ENCODE measurements at places on chromosomes 13 and 19.

GRCh38 chr13:43776501-43777079, 10.2 kb downstream of the ENOX1 start:
- no peak for DNase-seq

DNA sequence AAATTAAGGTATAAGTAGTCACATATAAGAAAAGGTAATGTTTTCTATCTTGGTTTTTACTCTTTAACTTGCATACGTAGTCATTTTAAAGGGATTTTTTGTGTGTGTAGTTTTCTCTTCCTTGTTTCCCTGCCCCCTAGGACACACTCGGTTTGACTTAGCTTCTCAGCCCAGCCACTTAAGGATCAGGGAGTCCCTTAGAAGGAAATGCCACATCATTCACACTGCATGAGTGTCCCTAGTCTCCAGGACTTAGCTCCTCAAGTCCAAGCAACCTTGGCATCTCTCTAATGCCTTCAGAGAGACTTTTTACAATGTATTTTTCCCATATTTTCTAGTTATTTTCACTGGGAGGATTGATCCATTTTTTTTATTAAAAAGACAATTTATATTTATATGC, 1407.7 kb downstream of the EFNB2 start:
- no peak for DNase-seq

- DNase-seq, result no peak
Measured at GRCh38 chr19:35760711-35761349, 2.9 kb downstream of the PROSER3 start.

GRCh38 chr13:49219647-49220035, 497 bp upstream of the MLNR start:
- no peak for DNase-seq

GRCh38 chr19:17855280-17856152, 4.2 kb upstream of the RPL18A start:
- DNase-seq, result peak; percentile 93

- DNase-seq, result peak; percentile 54
Measured at GRCh38 chr19:55635334-55635717, 5.5 kb upstream of the ZNF580 start.

DNA sequence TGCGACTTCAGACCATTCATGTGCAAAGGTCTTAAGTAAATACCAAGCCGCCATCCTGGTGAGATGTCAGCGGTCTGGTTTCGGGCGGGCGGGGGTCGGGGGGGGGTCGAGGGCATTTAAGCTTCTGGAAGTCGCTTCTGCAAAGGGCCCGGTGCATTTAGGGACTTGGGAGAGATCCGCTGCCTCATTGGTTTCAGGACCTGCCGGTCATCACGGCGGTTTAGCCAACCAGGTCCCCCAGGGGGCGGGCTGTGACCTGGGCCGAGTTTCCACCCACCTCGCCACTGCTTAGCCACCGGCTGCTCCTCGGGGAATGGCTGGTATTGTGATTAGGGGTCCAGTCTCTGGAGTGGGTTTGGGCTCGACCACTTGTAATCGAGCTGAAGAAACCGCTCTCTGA, 7.8 kb downstream of the ANKLE1 start:
- DNase-seq, result peak; percentile 76

GRCh38 chr13:20489185-20489820, 36.4 kb downstream of the CRYL1 start:
- DNase-seq, result peak; percentile 72

GRCh38 chr19:36627057-36627456, 21.9 kb downstream of the ZNF382 start:
- DNase-seq, result no peak

DNA sequence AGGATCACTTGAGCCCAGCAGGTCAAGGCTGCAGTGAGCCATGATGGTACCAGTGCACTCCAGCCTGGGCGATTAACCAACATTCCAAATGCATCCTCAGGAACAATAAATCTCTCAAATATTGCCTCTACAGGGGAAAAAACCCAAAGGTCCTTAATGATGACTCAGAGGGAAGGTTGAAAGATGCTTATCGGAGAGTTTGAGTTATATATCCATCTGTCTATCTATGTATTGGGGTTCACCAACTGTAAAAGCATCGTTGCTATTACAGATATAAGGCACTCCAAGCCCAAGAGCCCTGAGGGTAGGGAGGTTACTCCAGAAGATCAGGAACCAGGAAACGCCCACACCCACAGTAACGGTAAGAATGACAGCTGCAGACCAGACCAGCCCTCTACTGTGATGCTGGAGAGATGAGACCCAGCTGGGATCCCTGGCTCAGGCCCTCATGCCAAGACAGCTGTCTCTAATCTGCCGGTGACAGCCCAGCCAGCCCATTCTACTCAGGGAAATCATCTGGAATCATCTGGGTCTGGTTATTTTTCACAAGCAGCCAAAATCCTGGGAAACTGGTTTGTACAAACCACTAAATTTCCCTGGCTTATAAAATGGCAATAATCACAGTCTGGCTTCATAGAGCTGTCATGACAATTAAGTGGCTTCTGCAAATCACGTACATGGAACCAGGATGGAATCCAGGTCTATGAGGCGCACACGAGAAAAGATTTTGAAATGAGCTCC, 23.8 kb downstream of the TEX101 start:
- peak; percentile 57 for DNase-seq

- no peak for DNase-seq
Measured at GRCh38 chr19:31340042-31341025, 8.9 kb downstream of the TSHZ3 start.

- peak; percentile 100 for DNase-seq
Measured at GRCh38 chr19:52734893-52735661, at the start of gene ZNF611. Gene ZNF611 (minus strand): TSS chr19:52735044. CDS start chr19:52715894, 19,150 bp downstream.

GRCh38 chr19:56474308-56474707, 2.8 kb downstream of the ZNF667 start:
- DNase-seq, result no peak

- DNase-seq, result no peak
Measured at GRCh38 chr19:1232652-1233072, 5.1 kb downstream of the CBARP start.

GRCh38 chr13:99014522-99014921, 36.7 kb upstream of the DOCK9 start:
- DNase-seq, result no peak

DNA sequence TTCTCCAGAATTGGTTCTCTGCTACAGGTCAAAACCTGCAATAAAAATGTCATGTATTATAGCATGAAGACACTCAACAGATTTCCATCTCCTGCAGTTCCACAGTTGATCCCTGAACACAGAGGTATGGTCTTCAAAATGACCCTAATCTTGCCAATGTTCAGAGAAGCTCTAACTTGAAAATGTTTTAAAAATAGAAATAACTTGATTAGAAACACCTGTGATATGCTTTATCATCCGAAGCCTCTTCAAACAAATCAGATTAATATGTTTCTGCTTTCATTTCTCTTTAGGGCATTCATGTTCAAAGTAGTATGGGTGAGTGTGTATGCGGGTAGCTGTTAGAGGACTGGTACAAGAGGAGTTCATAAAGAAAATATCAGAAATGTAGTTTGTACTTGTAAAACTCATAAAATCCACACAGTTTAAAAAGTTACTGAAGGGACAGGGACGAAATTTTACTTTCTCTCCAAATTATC, 60.4 kb downstream of the KCNRG start:
- DNase-seq, result no peak

DNA sequence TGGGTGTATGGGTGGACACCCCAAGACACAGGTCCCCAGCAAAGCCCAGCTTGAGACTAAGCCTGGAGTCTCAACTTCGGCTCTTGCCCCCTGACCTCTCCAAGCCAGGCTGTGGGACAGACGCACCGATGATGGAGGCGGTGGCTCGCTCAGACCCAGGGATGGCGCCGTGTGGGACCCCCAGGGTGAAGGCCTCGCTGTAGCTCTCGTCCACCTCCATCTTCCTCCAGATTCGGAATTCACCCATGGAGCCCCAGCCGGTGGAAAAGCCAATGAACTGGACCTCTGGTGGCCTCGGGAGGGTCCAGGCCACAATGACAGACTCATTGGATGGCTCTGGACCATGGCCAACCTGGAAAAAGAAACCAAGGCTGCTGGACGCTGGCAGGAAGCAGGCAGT, 39.1 kb downstream of the F2RL3 start:
- no peak for DNase-seq

GRCh38 chr13:109348519-109349258, 437.7 kb downstream of the IRS2 start:
- no peak for DNase-seq

DNA sequence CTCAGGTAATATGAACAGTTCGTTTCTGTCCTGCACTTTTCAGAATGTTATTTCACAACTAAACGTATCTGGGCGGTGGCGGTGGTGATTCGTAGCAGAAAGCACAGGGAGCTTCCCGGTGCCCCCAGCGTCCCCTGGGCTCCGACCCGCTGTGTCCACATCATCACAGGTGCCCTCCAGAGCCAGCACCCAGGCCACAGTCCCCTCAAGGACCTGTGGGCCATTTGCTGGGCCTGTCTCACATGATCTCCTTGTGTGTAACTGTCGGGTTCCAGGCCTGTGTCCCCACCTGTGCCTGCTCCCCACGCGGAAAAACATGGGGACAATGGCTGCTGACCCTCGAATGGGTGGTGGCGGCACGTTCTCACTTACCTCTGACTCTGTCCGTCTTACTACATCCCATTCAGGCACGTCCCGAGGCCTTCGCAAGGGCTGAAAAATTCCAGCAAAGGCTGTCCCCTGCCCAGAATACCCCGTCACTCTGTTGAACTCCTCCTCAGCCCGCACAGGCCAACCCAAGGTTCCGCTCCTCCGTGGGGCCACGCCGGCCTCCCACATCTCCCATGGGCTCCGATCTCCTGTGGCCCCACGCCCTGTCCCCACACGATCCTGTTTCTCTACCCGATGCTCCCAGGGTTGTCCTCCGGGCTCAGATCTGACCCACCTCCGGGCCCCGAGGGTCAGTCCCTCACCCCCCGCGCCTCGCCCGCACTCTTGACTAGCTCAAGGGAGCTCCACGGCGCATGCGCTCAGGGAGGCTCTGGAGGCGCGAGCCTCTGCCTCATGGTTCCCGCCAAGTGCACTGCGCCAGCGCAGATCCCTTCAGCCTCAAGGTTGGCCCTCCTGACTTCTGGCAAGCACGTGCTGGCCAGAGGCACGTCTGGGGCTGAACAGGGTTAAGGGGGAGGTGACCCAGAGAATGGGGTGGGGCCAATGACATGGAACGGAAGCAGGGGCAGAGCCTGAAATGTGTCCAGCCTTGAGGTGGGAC, 21.2 kb downstream of the DEDD2 start:
- DNase-seq, result no peak

DNA sequence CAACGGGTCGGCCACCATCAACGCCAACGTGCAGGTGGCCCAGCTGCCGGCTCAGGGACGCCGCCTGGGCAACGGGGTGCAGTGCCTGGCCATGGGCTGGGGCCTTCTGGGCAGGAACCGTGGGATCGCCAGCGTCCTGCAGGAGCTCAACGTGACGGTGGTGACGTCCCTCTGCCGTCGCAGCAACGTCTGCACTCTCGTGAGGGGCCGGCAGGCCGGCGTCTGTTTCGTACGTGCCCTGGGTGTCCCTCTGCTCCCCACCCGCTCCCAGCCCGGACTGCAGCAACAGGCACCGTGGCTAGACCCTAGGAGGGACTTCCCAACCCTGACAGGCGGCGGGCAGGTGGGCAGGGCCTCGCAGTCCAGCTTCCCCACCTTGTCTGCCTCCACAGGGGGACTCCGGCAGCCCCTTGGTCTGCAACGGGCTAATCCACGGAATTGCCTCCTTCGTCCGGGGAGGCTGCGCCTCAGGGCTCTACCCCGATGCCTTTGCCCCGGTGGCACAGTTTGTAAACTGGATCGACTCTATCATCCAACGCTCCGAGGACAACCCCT, 3.5 kb downstream of the ELANE start:
- no peak for DNase-seq

GRCh38 chr19:35903550-35904179, 1.3 kb downstream of the HCST start:
- peak; percentile 96 for DNase-seq

DNA sequence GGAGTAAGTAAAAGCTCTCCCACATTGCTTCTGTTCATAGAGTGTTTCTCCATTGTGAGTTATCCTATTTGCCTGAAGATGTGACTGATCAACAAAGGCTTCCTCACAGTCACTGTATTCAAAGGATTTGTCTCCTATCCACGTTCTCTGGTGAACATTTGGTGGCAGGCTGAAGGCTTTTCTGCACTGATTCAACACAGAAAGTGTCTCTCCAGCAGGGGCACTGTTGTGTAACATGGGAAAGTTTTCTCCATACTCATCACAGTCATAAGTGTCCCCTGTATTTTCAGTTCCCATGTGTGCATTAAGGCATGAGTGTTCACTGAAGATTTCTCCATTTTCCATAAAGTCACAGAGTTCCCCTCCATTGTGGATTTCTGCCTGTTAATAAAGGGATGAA, 17.6 kb downstream of the ZNF121 start:
- DNase-seq, result no peak

GRCh38 chr13:111992911-111993310, 74.0 kb upstream of the SOX1 start:
- no peak for DNase-seq

GRCh38 chr13:28161370-28161769, 23.0 kb downstream of the PAN3 start:
- no peak for DNase-seq

GRCh38 chr13:88068975-88069374, 397.8 kb downstream of the SLITRK5 start:
- DNase-seq, result no peak

DNA sequence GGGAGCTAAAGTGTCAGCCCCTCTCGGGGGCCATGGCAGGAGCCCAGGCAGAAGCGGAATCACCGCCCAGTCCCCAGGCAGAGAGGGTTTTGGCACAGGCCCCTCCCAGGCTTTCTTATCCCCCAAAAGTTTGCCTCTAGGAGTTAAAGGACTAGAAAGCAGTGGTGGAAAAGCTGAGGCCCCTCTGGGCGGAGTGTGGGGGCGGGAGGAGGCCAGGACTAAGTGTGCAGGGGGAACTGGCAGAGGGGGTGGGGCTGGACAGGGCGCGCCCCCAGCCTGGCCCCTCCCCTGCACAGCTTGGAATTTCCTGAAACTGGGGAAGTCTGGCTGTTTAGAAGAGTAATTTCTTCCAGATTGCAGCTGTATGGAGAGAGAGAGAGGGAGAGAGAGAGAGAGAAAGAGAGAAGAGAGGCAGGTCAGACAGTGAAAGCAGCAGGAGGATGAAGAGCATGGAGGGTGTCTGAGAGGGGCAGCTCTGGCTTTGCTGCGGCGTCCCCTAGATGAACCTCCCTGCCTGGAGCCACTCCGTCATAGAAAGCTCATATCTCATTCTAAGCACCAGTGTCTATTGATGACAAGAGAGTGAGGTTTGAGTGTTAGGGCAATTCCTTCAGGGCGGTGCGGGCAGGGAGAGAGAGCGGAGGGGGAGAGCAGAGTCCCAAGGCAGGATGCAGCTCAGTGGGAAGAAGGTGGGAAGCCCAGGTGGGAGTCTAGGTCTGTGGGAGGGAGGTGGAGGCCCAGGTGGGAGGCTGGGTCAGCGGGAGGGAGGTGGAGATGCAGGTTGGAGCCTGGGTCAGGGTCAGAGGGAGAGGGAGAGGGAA, at the start of gene CDC42EP5:
Gene CDC42EP5, minus strand, starts transcription at position 226 of the 821 bp plus-strand sequence. CDS start 7,749 bp downstream, outside the sequence.
- DNase-seq, result peak; percentile 88

DNA sequence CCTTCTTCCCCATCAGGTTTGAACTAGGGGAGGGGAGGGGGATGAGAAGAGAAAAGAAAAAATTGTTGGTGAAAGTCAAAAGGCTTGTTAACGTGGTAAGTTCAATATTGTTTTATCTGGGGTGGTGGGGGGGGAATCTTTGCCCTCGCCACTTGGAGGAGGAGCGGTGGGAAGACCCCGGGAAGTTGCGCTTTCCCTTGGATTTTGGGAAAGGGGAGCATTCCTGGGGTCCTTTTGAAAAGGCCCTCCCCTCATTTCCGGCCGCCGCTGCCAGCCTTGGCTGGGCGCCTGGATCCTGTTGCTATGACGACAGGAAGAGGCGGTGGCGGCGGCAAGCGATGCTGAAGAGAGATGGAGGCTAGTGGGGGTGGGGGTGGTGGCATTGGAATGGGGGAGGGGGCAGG, 4.6 kb upstream of the CACNG8 start:
- DNase-seq, result no peak

Measured in mucosa of descending colon (tissue), 3 donors.